ENCODE measurements at places on chromosomes 7 and 10. TPM values are rescaled to one million over a fixed set of nuclear protein-coding genes. Genes with fewer than 3 reads are reported as not detected.

TRRAP gene
- 39.3 TPM for total RNA-seq

ALOX5 gene
- 22.8 TPM for total RNA-seq

- no peak for DNase-seq
Measured at GRCh38 chr7:48875045-48875916, 49.1 kb upstream of the CDC14C start.

- no peak for DNase-seq
Measured at GRCh38 chr10:21929070-21929469, 74.5 kb downstream of the DNAJC1 start.

DNA sequence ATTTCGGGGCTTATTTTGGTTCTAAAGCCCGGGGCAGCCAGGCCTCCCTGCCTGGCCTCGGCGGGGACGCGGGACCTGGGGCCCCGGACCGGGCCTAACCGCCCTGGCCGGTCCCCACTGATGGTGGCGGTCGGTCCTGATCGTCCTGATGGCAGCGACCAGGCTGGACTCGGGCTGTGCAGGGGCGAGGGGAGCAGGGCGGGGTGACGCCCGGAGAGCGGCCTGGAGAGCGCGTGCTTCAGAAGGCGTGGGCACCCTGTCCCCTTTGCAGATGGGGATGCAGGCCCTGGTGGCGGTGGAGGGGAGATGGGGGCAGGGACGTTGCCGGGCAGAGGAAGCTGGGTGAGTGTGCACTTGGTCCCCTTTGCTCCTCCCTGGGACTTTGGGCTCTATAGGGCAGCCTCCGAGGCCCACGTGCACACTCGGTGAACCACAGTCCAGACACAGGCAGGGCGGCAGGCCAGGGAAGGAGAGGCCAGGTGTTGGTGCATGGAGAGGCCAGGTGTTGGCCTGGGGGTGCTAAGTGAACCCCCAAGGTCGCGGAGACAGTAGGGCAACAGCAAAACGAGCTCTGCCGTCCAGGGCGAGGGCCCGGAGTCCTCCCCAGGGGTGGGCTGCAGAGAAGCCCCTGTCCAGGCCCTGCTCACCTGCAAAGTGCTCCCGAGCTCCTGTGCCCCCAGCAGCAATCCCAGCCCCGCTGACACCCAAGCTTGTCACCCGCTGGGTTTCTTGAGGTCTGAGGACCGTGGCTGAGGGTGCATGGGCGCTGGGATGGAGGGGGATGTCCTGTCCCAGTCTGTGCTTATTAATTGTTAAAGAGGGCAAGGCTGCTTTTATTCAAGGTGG, 42.4 kb upstream of the FAM20C start:
- DNase-seq = no peak

DNA sequence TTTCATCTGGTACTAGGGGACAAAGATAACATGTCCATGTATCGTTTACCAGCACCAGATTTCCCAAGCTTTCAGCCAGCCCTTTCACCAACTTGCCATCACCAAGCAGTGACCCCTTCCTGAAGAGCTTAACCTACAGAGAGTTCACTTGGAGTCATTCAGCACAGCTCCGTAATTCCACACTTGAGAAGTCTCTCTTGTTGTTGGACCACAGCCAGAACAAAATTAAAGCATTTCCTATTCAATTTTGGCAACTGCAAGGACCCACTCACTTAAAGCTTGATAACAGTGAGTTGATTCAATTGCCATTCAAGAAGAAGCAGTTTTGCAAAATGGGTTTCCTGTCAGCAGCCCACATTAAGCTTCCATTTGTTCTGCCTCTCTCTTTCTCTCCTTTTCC, 88.5 kb upstream of the LRRTM3 start:
- DNase-seq = no peak

DNA sequence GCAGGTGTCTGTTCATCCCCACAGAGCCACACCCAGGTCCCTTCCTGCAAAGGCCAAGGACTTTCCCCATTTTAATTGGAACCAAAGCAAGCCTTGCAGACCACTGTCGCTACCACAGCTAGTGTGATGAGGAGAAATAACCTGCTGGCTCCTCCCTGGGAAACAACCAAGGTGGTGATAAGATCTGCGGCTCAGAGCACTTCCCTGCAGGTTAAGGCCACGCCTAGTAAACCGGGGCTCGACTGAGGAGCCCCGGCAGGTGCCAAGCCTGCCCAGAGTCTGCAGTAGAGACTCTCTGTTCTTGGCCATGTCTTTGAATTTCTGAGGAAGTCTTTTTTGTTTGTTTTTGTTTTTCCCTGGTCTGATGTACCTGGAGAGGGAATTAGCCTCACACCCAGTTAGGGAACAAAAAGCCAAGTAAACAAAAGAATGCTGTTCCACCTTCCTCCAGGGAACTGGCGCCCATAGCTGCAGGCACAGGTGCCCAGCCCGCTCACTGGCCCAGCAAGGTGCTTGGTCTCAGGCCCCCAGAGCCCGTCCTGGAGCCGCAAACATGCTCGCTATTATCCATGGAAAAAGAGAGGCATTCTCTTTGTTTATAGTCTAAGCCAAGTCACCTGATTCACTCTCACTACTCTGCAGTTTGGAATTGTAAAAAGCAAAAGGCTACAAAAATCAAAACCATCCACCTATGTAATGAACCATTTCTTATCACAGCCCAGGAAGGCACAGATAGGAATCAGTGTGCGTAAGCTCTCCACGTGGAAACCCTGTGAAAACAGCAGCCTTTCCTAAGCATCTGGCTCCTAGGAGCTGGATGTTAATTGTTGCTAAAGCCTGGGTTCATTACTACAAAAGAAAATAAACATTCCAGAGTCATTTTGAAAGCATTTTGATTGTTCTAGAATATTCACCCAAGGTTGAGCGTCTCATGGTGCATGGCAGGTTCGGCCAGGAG, 2.7 kb downstream of the GPR146 start:
- no peak for DNase-seq

GRCh38 chr10:119428789-119429188, 113.7 kb downstream of the RGS10 start:
- no peak for DNase-seq

Data from vagina (tissue), 2 donors.